Kidney tubule cell (primary cell): ENCODE measurements at places on chromosomes 12 and 14.

GRCh38 chr14:64401949-64402348, 13.8 kb downstream of the MTHFD1 start:
- DNase-seq, result no peak

- no peak for DNase-seq
Observed at GRCh38 chr14:101111620-101112290, 208.2 kb upstream of the RTL1 start.

GRCh38 chr14:59161561-59162175, 26.8 kb upstream of the DAAM1 start:
- peak; percentile 45 for DNase-seq

- no peak for DNase-seq
Observed at GRCh38 chr12:65368055-65368454, 89.6 kb downstream of the MSRB3 start.

- DNase-seq, result no peak
Observed at GRCh38 chr12:12521888-12522287, 40.8 kb downstream of the DUSP16 start.

- no peak for DNase-seq
Observed at GRCh38 chr12:42192686-42193085, 45.4 kb downstream of the YAF2 start.

DNA sequence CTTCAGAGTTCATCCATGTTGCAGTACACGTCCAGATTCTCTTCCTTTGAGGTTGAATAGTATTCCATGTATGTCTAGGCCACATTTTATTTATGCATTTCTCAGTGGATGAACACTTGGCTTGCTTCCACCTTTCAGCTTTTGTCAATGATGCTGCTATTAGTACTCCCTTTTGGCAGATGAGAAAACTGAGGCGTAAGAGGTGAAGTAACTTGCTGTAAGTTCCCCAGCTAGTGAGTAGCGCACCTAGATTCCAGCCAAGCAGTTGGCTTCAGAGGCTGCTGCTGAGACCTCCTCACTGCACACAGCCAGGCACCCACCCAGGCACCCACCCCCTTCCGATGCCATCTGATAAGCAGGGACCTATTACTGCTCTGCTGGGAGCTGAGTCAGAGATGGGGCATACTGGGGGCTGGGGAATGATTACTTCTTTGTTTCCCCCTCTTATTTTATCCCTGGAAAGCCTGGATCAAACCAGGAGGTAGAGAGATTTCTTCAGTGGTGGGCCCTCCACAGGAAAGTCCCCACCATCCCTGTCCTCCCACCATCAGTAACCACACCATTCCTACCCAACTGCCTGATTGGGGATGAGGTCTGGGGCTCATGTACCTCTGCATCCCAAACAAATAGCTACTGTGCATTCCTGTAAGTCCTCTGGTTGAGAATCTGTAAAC, 234.6 kb downstream of the PCNX1 start:
- no peak for DNase-seq

DNA sequence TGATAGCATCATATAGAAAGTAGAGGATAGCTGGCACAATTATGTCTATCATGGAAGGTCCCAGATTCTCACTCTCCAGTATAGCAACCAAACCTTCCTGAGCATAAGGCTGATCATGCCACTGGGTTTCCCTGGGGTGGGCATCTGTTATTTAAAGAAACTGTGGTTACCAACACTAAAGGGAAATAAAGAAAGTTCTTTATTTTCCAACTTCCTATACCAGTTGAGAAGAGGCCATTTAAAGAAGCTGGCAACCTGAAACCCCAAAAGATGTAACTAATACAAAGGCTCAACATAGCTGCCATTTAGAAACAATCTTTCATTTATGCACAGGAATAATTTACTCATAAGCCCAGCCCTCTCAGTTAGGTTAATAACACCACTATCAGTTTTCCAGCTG, 3.1 kb downstream of the BCAT1 start:
- DNase-seq, result no peak

DNA sequence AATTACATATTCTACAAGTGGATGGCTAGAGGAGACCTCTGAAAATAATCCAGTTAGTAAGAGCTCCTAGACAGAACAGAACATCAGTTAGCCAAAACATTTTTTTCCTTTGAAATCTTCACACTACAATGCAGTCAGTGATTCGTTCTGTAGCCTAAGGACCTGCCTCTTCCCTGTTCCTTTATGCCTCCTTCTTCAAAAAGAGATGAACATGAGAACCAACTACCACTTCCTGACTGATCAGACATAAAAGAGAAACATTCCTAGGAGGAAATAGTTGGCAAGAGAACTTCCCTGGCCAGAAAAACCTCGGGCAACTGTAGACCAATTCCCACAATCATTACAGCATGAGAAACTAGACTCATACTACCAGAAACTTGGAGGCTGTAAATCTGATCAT, 29.4 kb downstream of the ITPR2 start:
- peak; percentile 73 for DNase-seq

DNA sequence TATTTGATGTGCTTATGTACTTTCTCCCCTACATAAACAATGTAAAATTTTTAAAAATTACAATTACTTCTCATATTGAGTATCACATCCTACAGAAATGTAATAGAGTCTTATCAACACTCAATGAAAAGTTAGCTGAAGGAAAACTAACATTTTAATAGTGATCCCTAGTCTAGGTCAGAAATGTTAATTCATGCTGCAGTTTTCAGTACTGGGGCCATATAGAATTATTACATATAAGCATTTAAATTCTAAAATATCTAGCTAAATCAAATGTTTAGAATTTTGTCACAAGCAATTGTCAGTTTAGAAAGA, 37.8 kb downstream of the SLC6A15 start:
- DNase-seq, result no peak

DNA sequence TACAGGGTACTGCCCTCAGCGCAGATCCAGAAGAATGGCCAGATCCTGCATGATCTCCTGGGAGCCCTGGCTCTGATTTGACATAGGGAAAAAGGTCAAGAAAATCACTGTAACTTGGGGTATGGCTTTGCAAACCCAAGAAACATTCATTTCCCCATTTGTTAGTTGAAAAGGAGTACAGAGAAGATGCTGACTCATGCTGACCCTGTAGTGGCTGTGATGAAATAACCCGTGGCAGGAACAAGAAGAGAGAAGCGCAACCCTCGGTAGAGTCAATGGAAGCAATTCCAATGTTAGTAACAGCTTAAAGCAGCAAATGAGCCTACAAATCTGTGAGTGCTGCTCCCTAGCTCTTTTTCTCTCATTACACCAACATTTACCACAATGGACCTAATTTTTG, 281.6 kb upstream of the NPAS3 start:
- peak; percentile 44 for DNase-seq

GRCh38 chr12:112190231-112191025, 65.1 kb downstream of the TRAFD1 start:
- DNase-seq, result no peak

DNA sequence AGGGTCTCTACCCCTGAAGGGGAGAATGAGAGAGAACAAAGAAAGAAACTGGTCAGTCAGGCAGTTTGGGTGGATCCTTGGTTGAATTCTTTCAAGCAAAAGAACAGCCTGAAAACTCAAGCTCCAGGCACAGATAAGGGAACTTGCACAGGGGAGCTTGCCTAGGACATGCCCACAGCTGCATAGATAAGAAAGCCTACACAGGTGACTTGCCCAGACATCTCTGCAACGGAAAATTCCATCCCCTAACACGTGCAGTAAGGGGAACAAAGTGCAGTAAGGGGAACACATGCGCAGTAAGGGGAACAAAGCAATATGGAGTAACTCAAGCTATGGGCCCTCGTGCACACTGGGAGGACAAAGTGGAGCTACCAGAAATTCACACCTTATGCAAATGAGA, 540.1 kb upstream of the MIS18BP1 start:
- DNase-seq, result no peak

- peak; percentile 3 for DNase-seq
Observed at GRCh38 chr12:1993871-1994371, 10.3 kb downstream of the DCP1B start.

DNA sequence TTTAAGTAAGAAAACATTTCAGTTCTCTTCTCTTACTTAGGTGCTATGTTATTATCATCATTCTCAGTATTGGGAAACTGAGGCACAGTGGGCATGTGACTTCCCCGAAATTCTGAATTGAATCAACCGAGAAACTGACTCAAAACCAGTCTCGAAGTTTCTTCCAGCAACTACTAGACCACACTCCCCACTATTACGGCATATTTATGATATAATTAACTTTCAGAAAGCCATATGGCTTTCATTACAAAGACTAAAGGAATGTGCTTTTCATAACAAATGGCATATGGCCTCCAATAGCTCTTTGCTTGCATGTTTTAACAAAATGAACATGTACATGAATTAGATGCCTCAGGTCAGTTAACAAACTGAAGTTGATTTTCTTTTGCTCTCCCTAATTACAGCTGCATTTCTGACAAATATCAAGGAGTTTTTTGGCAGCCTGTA, 182.9 kb upstream of the SLC38A2 start:
- DNase-seq, result no peak

GRCh38 chr12:112900298-112901145, 6.2 kb upstream of the OAS1 start:
- DNase-seq, result peak; percentile 57

- no peak for DNase-seq
Observed at GRCh38 chr14:71600309-71600708, 331.9 kb upstream of the RGS6 start.

DNA sequence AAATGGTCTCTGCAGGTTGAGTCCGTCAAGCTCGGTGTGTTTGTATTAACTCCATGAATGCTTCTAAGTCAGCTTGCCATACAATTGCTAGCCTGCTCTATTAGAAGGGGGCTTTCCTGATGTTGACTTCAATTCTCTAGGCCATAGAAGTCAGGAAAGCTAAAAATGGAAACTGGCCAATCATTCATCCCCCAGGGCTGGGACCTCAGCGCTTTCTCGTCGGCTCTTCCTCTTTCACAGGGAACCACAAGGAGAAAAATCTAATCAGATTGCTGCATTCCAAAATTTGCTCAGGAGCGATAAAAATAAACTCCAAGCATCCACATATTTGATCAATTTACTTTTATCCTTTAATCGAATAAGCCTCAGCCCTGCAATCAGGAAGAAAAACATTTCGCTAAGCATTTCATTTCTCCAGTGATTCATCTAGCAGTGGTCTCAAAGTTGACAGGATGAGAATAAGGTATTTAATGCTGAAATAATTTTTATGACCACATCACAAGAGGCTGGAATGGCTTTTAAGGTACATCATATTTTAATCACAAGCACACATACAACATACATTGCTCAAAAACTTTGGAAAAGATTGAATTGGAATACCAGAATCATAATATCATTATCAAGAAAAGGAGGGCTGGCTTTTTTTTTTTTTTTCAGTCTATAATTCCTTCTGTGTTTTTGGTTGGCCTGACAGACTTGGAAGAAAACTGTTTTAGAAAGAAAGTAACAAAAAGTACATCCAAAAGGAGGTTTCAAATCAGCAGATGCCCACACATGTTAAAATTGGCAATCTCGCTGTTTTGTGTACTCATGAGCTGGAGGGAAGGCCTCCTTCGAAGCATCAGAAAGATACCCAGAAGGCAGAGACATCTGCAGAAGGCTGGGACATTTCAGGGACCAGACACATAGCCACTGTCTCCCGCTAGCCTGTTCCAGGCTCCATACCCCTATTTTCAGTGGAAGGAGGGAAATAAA, 316.3 kb downstream of the NUAK1 start:
- DNase-seq, result no peak

DNA sequence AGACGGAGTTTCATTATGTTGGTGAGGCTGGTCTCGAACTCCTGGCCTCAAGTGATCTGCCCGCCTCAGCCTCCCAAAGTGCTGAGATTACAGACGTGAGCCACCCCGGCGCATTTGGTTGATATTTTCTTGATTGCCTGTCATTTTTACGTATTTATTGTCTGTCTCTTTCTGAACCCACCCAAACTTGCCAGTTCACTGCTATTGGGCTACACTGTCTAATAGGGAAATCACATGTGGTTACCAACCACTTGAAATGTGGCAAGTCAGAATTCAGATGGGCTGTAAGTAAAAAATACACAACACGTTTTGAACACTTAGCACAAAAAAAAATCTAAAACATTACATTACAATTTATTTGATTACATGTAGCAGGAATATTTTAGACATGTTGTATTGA, 2.1 kb downstream of the WSB2 start:
- DNase-seq, result no peak

GRCh38 chr14:27608377-27608776, 1010.5 kb upstream of the NOVA1 start:
- no peak for DNase-seq

DNA sequence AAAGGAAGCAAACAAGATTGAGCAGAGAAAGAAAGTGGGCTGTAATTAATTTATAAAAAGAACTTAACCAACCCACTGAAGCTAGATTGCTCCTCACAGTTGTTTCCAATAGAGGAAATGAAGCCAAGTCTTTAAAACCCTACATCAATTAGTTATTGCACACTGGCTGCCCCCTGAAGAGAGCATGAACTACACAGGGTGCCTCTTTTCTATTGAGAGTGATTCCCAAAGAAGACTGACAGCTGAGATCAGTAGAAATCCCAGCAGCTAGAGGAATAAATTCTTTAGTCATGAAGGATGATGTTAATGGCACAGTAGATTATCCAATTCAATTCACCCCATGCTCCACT, 8.6 kb upstream of the USP15 start:
- DNase-seq, result no peak

DNA sequence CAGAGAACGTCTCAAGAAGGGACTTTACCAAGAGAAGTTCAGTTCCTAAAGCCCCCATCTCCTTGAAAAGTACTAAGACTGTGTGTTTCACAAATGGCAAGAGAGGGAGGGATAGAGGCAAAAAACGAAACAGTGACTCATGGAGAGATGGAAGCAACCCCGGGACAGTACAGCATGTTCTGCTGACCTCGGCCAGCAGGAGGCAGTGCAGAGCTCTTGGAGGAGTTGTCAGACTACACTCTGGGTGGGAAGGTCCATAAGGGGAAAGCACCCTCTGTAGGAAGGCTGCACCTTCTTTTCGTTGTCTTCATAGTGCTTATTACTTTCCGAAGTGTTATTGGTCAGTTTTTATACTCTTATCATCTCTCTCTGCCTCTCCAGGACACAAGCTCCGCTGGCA, 525.2 kb upstream of the CCDC196 start:
- DNase-seq, result peak; percentile 49

DNA sequence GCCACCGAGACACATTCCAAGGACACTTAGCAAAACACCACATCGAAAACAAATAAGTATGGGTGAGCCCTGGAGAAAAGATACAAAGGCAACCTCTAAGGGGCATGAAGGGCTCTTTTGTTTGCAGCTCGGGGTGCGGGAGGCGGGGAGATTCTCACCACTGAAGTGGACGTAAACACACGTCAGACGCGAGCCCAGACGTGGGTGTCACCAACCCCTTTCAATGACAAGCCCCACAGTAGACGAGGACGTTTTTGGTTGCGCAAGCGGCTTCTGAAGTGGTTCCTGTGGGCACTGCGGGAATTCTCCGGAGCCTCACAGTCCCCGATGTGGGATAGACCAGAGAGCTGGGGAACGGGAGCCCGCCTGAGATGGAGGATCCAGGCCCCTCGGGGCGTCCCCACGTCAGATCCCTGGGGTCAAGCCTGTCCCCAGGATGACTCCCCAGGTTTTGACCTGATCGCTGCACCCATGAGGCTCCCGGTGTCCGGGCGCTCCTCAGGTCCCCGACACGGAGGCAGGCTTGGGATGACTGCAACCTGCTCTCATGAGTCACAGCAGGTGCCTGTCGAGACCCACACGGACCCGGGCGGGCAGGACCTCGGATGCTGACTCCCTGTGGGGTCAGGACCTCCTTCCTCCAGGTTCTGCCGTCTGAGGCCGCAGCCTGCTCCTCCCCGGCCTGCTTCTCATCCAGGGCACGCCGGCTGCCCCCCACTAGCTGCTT, 20.3 kb upstream of the ADGRD1 start:
- no peak for DNase-seq

- peak; percentile 14 for DNase-seq
Observed at GRCh38 chr14:98904677-98905076, 367.3 kb downstream of the BCL11B start.

- DNase-seq, result no peak
Observed at GRCh38 chr12:105032703-105033357, 46.7 kb downstream of the NOPCHAP1 start.
